ENCODE measurements at places on chromosomes 16 and 17.

GRCh38 chr16:12721841-12722421 lies 81.8 kb downstream of the CPPED1 start:
- DNase-seq: no peak

DNA sequence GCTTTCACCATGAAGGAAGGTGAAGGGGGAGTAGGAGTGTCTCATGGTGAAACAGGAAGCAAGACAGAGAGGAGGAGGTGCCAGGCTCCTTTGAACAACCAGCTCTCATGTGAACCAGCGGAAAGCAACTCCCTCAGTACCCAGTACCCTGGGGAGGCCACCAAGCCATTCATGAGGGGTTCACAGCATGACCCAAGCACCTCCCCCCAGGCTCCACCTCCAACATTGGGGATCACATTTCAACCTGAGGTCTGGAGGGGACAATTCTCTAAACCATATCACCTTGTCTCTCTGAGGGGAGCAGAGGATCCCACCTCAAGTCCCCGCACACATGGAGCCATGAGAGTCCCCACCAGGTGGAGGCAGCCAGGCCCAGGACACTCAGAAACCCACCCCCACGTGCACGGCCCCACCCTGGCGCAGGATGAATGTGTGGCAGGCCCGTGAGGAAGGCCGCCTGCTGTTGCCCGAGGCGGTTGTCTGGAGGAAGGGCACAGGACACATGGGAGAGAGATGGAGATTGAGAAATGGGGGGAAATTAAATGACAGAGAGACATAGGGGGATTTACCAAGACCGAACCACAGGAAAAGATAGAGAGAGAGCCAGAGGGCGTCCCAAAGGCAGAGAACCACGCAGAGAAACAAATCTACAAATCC lies 85.9 kb downstream of the TMEM132E start:
- no peak for DNase-seq

DNA sequence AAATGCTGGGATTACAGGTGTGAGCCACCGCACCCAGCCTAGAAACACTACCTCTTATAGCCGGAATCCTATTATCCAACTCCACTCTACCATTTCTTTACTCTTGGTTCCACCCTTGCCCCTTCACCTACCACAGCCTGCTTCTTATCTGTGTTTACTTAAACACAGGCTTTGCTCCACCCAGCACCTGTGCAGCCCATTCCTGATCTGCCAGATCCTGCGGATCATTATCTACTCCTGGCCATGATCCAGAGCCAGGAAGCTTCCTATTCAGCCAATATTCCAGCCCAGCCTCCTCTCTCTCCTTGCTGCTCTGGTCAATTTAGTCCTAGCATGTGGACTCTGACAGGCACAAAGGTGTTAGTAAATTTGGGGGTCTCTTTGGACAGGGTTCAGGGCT lies 98.8 kb upstream of the MED13 start:
- no peak for DNase-seq

DNA sequence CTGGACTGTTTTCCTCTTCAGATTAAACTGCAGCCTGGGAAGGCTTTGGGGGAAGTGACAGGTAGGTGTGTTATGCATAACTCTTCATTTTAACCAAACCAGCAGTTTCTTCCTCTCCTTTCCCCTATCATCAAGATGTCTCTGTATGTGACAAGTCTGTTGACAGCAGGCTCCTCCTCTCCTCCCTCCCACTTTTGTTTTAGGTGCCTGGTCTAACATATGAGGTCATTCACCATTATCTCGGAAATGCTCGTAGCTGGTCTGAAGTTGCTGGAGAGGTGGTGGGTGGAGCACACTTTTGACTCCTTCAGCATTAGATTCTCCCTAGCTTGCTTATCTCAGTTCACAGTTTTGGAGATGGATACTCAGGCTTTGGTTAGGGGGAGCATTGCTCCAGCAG lies 571.0 kb upstream of the EEF2KMT start:
- DNase-seq: no peak

GRCh38 chr17:73304971-73305812 lies 6.6 kb downstream of the CDC42EP4 start:
- no peak for DNase-seq

DNA sequence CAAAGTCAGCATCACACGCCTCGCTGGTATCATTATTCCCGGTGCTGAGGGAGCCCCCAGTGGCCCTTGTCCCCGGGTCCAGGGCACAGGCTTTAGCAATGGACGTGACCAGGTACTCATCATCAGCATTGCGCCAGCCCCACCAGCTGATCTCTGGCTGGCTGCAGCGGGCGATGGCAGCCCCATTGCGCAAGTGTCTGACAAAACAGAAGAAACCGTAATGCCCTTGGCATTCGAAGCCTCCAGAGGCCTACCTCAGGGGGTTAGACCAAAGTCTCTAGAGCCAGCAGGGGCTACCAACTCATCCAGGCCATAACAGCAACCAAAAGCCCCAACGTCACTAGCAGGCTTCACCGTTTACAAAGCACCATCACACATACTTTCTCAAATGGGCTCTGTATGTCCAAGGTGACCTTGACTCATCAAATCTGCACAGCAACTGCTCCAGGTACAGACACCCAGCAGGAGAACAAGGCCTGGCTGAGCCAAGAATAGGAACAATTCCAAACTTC lies 7.3 kb downstream of the MTMR4 start:
- DNase-seq: no peak

GRCh38 chr17:64218066-64218465 lies 45.0 kb downstream of the TEX2 start:
- DNase-seq: no peak

DNA sequence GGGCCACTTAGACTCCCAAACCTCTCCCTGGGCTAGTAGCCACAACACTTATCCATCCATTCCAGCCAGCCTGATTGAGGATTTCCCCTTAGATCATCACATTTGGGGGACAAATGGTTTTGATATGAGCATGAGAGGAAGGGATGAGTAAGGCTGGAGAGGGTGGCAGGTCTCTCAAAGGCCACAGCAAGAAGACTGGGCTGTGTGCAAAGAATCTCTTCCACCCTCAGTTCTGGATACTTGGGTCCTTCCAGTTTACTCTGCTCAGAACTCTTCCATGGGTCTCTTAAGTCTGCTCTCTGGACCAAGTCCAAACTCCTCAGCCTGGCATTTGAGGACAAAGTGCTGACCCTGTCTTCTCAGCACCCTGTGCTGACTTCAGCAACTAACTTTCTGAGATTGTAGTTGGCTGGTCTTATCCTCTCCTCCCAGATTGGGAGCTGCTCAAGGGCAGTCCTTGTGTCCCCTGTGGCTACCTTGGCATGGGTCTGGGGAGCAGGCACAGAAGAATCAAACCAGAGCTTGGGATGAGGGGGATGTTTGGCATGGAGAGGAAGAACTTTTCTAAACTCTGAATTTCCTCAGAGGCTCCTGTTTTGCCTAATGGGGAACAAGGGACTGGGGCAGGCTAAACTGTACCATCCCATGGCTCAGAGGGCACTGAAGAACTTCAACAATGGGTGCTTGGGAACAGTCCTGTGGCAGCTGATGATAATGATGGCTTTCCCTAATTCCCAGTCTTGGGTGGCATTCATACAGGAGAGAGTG lies 3.1 kb upstream of the NFATC3 start:
- DNase-seq: peak; percentile 57

DNA sequence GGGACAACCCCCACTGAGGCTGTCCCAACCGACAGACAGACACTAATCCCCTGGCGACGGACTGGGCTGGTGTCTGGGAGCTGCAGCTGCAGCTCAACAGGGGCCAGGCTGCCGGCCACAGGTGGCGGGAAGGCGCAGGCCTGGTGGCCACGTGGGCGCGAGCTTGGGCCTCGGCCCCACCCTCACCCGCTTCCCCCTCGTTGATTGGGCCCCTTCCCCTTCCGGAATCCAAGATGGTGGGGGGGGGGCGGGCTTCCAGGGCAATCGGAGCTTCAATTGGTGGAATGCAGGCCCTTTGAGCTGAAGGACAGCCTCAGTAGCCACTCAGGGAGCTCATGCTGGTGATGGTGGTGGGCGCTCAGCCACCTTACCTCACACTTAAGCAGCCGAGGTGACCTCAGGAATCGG lies 8.7 kb upstream of the TBX4 start:
- no peak for DNase-seq

DNA sequence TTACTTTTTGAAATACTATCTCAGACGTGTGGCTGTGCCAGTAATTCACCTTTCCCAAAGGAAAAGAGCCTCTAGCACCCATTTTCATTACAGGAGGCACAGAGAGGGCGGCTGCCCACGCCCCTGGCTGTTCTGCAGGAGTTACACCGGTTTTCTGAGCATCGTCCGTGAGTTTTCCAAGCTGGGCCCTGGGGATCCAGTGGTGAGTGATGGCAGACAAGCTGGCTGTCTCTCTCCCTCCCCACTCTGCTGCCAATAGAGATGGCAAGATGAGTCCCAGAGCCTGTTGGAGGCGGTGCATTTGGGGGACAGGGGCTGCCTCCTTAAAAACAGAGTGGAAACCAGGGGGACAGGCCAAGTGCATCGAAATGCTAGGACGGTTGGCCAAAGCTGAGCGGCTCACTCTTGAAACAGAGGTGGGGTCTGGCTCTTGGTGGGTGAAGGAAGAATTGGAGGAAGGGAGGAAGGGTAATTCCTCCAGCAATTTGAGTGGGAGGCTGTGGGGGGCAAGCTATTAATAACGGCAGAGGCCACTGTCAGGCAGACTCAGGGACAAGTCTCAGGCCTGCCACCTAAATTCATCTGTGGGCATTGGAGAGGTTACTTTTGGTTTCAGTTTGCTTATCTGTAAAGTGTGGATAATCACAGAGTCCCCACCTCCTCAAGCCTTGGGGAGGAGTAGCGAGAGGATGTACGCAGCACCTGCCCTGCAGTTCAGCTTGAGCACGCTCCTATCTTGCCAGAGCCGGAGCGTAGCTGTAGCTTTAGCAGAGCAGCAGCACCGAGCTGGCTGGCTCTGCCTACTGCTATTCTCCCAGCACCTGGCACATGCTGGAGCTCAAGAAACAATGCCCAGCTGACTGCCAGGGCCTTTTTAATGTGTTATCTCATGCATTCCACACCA lies 7.5 kb upstream of the NOS2 start:
- DNase-seq: peak; percentile 91

GRCh38 chr17:80759377-80759673 lies 214.7 kb downstream of the RPTOR start:
- DNase-seq: peak; percentile 72

DNA sequence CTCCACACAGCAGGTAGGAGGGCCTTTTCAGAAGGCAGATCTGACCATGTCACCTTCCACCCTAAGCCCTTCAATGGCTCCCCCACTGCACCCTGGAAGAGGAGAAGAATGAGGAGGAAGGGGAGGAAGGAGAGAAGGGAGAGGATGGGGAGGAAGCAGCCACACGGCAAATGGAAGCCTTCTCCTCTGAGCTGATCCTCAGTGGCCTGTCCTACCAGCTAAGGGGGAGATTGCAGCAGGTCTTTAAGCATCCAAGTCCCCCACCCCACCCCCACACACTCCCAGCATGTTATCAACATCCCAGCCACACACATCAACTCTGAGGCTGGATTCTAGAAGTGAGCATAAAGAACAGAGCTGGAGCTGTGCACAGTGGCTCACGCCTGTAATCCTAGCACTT lies 46.2 kb upstream of the RBFOX3 start:
- peak; percentile 28 for DNase-seq

DNA sequence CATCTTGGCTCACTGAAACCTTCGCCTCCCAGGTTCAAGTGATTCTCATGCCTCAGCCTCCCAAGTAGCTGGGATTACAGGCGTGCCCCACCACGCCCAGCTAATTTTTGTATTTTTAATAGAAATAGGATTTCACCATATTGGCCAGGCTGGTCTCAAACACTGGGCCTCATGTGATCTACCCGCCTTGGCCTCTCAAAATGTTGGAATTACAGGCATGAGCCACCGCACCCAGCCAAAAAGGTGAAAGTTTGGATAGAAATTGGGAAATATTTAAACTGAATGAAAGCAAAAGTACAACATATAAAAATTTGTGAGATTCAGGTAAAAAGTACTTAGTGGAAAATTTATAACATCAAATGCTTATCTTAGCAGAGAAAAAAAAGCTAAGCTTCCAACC lies 52.9 kb upstream of the KIFC3 start:
- DNase-seq: no peak

- no peak for DNase-seq
Observed at GRCh38 chr16:75818491-75818890, 92.2 kb upstream of the CPHXL start.

DNA sequence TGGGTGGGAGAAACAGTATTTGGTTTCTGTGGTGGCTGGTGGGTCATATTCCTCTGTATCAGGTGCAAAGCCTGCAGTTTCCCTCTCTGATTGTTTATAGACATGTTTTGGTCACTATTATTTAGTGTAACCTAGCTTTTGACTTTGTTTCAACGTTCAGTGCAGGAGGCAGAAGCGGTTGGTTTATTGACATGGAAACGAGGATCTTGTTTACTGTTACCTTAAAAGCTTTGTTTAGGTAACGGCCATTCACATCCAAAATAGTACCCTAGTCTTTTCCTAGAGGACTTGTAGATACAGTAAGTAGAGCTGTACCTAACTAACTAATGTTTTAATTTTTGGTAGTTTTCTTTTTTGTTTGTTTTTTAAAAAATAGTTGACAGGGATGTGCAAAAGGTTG lies 3.5 kb downstream of the MSI2 start:
- no peak for DNase-seq

GRCh38 chr16:19542138-19542821 lies 13.2 kb upstream of the VPS35L start:
- no peak for DNase-seq

DNA sequence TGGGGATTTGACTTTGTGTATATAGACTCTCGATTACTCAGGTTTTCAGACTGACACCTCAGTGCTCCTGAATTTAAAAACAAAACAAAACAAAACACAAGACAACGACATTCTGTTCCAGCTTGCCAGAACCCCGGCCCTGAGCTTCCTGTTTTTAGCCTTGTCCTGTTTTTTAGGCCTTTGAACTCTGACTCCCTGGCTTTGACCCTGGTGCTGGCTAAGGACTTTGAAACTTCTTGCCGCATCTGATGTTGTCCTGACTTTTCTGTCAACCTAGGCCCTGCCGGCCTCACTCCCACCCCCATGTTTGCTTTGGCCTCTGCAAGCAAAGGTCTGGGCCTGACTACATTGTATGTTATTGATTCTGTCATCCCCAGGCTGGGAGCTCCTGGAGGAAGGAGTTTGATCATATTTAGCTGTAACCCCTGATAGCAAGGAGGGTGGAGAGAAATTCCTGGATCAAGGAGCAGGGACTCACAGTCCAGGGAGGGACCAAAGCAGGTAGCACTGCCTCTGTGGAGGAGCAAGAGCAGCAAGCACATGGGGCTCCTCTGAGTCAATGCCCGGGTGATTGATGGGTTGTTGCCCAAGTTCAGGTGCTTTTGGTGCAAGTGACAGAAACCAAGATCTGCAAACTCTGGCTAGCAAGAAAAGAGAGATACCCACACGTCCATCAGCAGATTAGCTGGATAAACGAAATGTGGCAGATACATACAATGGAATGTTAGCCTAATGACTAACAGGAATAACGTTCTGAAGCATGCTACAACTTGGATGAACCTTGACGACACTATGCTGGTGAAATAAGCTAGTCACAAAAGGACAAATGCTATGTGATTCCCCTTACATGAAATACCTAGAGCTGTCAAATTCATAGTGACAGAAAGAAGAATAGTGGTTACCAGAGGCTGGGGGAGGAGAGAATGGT lies 7.7 kb downstream of the CCL16 start:
- DNase-seq: no peak

Measured in activated CD8-positive, alpha-beta memory T cell treated with anti-CD3 and anti-CD28 coated beads, Interleukin-2, amount 10 ng/mL, durations not matched to agents 7 days and 5 days (primary cell).